ENCODE measurements at places on chromosomes 3 and 15.

DNA sequence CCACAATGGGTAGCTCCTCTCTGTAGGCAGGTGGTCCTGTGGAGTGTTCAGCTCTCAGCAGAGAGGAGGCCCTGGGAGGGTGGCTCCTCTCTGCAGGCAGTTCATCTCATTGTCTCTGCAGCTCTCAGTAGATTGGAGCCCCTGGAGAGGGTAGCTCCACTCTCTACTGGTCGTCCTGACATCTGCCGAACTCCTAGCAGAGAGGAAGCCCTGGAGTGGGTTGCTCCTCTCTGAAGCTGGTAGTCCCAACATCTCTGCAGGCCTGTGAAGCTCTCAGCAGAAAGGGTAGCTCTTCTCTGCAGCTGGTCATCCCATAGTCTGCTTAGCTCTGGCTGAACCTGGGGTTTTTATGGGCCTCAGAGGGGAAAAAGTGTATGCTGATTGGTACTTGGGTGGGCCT, 50.8 kb downstream of the EFCAB12 start:
- no peak for DNase-seq

GRCh38 chr3:126194713-126195305, 14.4 kb upstream of the ALDH1L1 start:
- no peak for DNase-seq

DNA sequence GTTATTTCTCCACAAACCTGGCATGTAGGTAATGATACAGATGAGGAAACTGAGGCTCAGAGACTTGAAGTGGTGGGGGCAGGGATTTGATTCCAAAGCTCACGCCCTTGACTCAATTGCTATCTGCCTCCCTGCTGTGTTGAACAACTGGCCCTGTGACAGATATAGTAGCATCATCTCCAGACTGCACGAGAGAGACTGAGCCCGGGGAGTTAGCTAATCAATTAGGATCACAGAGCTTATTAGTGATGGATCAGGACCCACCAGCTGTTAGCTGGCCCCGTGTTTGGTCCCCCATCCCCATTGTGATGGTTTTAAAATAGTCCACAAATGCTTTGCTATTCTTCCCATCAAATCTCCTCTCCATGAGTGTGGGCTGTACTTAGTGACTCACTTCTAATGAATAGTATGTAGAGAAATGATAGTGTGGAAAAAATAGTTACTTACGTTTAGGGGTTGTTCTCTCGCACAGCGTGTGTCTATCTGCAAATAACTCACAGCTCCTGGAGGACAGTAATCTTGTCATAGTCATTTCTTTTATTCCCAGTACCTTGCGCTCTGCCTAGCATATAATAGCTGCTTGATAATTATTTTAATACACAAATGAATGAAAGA, 74.4 kb upstream of the KLF13 start:
- DNase-seq: no peak

GRCh38 chr15:58699769-58700168, 49.7 kb downstream of the ADAM10 start:
- no peak for DNase-seq

GRCh38 chr3:73653351-73653750, 28.6 kb upstream of the PDZRN3 start:
- DNase-seq: no peak

GRCh38 chr3:36918050-36918449, 26.8 kb downstream of the TRANK1 start:
- no peak for DNase-seq

DNA sequence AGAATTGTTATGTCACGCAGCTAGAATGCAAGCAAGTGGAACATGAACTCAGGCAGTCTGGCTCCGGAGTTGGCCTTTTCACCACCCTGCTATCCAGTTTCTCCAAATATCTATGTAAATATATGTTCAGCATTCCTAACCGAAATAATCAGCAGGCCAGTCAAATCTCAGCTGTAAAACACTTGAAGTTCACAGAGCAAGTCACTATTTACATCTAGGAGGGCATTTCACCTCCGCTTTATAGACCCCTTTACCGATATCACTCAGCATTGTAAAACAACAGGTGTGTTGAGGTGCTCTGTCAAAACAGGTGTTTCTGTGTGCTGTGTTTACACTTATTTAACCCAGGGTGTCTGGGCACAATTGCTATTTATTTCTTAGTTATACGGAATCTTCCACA, 12.2 kb upstream of the HES1 start:
- no peak for DNase-seq

DNA sequence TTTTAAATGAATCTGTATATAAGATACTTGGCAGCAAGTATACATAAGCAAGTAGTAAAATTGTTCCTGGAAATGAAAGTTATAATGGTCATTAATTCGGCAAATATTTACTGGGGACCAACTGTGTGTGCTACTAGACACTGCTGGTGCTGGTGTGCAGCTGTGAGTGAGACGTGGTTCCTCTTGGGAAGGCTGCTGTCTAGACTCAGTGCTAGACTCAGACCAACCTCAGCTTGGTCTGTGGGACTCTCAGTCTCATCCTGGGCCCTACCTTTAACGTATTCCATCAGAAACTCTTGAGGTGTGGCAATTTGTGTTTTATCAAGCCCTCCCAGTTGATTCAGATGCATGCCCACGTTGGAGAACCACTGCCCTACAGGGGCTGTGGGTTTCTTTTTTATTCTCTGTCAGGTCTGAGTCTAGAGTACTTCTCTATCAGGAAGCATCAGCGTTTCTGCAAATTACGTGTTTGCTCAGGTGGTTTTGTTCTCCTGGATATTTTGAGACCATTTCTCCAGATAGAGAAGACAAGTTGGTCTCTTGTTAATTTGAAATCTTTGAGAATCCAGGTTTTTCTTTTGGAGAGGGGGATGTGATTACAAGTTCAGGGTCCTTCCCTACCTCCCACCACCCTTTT, 6.8 kb downstream of the TLNRD1 start:
- DNase-seq: no peak

GRCh38 chr3:18396428-18396827, 28.7 kb downstream of the SATB1 start:
- DNase-seq: no peak

GRCh38 chr3:149792452-149793270, at the start of gene ANKUB1:
Gene ANKUB1 (minus strand): TSS chr3:149792554. CDS start chr3:149792366, 188 bp downstream.
- DNase-seq: no peak

GRCh38 chr15:74374648-74375302, 7.3 kb upstream of the CYP11A1 start:
- DNase-seq: no peak

DNA sequence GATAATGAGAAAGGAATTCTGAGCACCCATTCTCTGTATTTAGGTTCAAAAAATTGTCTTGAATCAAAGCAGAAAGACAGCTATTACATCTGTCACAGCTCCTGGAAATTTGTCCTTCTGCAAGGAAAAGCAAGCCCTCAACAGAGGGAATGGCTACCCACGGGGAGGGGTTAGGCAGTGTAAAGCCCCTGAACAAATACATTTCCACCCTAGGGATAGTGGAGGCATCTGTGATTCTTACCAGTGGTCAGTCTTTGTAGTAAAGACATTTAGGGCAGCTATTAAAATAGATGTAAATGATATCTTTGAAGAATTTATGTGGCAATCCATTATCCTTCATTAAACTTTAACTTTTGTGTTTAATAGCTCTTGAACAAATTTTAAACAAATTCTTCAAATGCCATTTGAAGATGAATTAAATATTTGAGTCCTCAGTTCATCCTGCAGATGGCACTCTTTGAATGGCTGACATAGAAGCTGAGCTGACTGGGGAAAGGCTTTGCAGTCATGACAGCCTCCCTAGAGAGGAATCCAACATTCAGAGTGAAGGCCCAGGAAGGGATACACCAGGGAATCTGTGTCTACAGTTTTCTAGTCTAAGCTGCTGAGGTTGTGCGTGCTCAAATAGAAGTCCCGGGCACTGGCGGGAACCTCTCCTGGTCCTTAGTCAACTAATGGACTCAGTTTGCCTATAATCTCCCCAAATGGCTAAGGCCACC, 359.7 kb upstream of the ROPN1 start:
- no peak for DNase-seq

DNA sequence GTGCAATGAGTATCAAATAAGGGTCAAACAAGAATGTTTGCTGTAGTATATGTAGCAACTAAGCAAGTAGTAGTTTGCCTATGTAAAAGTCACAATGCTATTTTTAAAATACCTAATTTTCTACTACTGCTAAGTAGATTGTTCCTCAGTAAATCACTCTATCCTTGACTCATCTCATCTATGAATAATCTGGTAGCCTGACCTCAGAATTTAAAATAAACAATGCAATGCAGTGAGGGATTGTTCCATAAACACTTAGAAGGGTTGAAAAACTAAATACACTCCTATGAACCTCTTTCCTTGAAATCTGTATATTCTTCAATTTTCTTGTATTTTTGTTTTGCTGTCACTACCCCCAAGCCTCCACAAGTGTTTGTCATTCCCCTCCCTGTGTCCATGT, 253.3 kb downstream of the TBC1D5 start:
- DNase-seq: no peak

DNA sequence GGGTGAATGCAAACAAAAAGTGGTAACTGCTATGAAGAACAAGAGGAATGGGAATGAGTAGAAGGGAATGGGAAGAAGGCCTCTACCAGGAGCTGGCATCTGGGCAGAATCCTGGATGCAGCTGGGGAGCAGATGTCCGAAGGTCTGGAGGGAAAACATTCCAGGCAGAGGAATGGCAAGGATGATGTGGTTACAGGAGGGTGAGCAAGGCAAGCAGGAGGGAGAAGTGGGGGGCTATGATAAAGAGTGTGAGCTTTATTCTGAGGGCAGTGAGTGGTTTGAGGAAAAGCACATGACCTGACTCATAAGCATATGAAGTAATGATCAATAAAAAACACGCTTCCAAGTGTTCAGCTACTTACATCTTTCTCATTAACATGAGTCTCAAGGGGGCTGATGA, 17.1 kb downstream of the SKIC8 start:
- no peak for DNase-seq

GRCh38 chr3:96813134-96813819, 1.1 kb upstream of the EPHA6 start:
- no peak for DNase-seq

GRCh38 chr3:179348325-179349013, 960 bp downstream of the MFN1 start:
- no peak for DNase-seq

- no peak for DNase-seq
These were observed 1.6 kb upstream of the ANXA2 start for GRCh38 chr15:60399246-60399915.

DNA sequence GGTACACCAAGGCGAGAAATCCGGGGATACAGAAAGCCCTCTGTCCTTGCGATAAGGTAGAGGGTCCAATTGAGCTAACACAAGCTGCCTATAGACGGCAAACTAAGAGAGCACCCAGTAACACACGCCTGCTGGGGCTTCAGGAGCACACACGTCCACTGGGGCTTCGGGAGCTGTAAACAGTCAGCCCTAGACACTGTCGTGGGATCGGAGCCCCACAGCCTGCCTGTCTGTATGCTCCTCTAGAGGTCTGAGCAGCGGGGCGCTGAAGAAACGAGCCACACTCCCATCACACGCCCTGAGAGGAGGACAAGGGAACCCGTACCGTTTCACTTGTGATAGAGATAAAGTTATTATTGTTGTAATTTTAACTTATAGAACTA, 486 bp downstream of the SAMMSON start:
- DNase-seq: no peak

DNA sequence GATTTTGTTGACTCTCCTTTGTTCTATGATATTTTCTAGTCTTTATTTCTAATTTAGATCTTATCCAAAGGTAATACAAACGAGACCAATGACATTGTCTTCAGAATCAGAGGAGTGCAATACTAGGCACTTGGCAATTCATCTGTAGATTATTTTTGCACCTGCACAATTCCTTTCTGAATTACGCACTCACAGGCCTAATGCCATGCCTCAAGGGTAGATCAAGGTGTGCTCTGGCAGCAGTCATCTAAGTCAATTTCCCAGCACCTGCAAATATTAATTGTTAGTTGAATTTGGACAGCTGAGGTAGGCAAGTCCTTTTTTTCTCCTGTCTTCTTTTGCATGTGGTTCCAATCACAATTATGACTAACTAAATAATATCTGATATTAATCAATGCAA, 653.2 kb downstream of the ROBO2 start:
- DNase-seq: no peak

GRCh38 chr3:150363420-150363819, 44.7 kb upstream of the TSC22D2 start:
- no peak for DNase-seq

DNA sequence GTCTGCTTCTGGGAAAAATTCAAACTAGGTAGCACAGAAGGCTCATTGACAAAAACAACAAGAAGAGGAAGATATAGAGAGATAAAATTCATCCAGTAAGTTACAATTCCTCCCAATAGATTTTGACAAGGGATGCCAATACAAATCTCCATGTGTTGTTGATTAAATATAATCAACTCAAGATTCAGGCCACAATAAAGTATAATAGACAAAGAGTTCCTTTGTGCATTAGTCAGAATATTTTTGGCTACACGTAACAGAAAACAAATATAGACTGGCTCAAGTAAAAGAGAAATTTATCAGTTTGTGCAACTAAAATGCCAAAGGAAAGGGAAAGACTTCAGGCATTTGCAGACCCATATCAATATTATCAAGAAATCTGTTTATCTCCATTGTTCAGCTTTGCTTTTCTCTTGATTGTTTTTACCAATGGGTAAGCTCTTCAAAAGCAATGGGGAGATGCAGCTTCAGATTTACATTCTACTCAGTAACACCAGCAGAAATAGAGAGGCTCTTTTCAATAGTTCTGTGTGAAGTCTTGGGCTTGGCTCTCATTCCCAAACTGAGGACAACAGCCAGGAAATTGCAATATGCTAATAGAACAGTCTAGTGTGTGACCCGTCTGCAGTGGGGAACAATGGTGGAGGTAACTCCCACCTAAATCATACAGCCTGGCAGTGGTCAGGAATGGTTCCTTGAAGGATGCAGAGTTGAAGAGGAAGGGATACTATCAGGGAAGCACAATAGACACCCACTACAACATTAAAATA, 77.6 kb upstream of the PROK2 start:
- no peak for DNase-seq

DNA sequence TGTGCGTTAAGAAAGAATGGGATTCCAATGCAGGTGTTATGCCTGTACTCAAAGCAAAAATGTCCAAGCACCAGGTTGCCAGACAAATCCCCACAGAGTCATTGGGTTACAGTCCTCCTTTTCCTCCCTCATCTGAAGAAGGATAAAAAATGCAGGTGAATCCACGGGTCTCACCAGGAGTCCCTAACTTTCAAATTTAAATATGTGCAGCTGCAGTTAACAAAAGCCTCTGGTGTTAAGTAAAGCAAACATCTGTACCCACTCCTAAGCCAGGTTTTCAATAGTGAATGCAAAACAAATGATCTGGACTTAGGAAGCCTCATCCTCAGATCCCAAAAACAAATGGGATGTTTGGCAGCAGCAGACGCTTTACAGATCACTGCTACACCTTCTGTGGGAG, 70.4 kb upstream of the SETMAR start:
- DNase-seq: no peak

GRCh38 chr15:89371228-89372044, 36.8 kb upstream of the POLG start:
- DNase-seq: no peak

DNA sequence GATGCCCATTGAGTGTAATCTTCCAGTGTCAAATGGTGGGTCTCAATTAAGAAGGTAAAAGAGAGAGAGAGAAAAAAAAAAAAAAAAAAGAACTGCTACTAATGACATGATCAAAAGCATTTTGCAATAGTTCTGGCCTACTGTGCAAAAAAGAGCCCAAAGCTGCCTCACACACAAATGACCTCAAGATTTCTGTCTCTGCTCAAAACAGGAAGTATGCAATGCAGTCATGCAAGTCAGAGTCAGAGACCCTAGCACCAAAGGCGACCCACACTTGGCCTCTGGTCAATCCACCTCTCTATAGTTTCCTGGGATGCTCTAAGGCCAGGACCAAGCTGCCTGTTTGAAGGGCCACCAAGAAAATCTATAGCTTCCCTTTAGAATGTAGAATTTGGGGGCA, 323.5 kb downstream of the VPS13C start:
- DNase-seq: no peak

- no peak for DNase-seq
These were observed 70.4 kb downstream of the ST6GAL1 start for GRCh38 chr3:187000711-187001151.
